Large intestine (tissue), 12 donors: ENCODE measurements at places on chromosomes 6 and 20. TPM values are rescaled to one million over a fixed set of nuclear protein-coding genes. Genes with fewer than 3 reads are reported as not detected.

Gene ESR1
- 0.63 TPM for polyA plus RNA-seq

Gene SAMD5
- polyA plus RNA-seq = 32.8 TPM

Gene SIM1
- 0.03 TPM for polyA plus RNA-seq

Gene TTLL9
- polyA plus RNA-seq = 1.0 TPM

Gene OR2J3
- polyA plus RNA-seq = not detected

Gene SIRT5
- polyA plus RNA-seq = 13.4 TPM

Gene RPN2
- 177 TPM for polyA plus RNA-seq

Gene HLA-DRA
- polyA plus RNA-seq = 380 TPM

Gene TCP11
- polyA plus RNA-seq = 0.09 TPM

Gene COQ3
- 8.2 TPM for polyA plus RNA-seq

Gene HLA-G
- polyA plus RNA-seq = 0.06 TPM

Gene PAK5
- 1.6 TPM for polyA plus RNA-seq

Gene SCAND1
- 49.1 TPM for polyA plus RNA-seq

Gene RSPO4
- polyA plus RNA-seq = 0.28 TPM

Gene EDEM2
- 18.6 TPM for polyA plus RNA-seq

Gene SLC17A9
- 8.1 TPM for polyA plus RNA-seq

Gene RHAG
- 1.3 TPM for polyA plus RNA-seq

Gene MARCKS
- polyA plus RNA-seq = 97.6 TPM

Gene CALHM5
- 0.91 TPM for polyA plus RNA-seq

Gene CAGE1
- polyA plus RNA-seq = 0.03 TPM

Gene ZC3H12D
- 3.5 TPM for polyA plus RNA-seq

Gene GPR6
- not detected for polyA plus RNA-seq

Gene BTN1A1
- 0.22 TPM for polyA plus RNA-seq

Gene MYL9
- 537 TPM for polyA plus RNA-seq

Gene CPNE5
- 3.9 TPM for polyA plus RNA-seq

Gene HFE
- 16.4 TPM for polyA plus RNA-seq

Gene CST5
- polyA plus RNA-seq = 0.19 TPM

Gene TCF21
- 11.5 TPM for polyA plus RNA-seq

Gene PAX1
- polyA plus RNA-seq = not detected

Gene RNF182
- 1.6 TPM for polyA plus RNA-seq

Gene SPTLC3
- polyA plus RNA-seq = 42.0 TPM

Gene CTSZ
- polyA plus RNA-seq = 89.9 TPM

Gene APOBEC2
- polyA plus RNA-seq = 5.6 TPM

Gene SLC17A1
- polyA plus RNA-seq = 0.09 TPM

Gene SLC13A3
- polyA plus RNA-seq = 3.7 TPM

Gene HLA-B
- polyA plus RNA-seq = 353 TPM
